Activated CD4-positive, alpha-beta T cell treated with anti-CD3 and anti-CD28 coated beads for 36 hours (primary cell): ENCODE measurements at places on chromosomes 4 and X.

- DNase-seq, result peak; percentile 16
These were observed 335.1 kb downstream of the ANK2 start for GRCh38 chr4:113384600-113384999.

DNA sequence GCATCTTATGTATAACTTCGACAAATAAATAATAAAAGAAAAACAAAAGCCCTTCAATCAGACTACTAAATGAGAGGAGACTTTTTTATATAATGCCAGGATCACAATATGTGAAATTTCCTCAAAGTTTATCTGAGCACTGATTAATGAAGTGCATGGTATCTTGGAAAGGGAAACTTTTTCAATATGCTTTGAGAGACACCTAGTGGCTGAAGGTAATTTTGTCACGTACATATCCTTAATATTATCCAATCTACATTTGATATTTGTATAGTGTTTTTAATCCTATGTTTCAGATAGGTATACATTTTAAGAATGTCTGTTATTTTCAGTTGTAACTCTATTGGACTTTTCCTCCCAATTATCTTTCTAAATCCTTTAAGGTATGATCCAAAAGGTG lies 146.8 kb downstream of the KLHL4 start:
- no peak for DNase-seq

DNA sequence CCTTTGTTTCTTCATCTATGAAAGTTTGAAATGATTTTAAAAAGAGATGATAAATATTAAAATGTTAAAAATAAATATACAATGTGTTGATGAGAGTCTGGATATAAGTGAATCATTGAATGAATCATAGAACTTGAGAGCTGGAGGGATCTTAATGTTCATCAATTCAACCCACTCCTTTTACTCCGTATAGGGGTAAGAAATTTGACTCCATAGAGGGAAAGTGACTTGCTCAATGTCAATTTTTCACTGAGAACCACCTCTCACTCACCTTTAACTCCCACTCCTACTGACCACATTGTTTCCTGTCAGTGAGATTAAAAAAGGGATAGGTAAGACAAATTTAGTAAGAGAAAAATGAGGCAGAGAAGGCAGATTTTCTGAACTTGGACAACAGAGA lies 557.2 kb upstream of the GRIA3 start:
- DNase-seq, result no peak

GRCh38 chrX:7390441-7390840 lies 242.5 kb upstream of the PUDP start:
- DNase-seq, result no peak

DNA sequence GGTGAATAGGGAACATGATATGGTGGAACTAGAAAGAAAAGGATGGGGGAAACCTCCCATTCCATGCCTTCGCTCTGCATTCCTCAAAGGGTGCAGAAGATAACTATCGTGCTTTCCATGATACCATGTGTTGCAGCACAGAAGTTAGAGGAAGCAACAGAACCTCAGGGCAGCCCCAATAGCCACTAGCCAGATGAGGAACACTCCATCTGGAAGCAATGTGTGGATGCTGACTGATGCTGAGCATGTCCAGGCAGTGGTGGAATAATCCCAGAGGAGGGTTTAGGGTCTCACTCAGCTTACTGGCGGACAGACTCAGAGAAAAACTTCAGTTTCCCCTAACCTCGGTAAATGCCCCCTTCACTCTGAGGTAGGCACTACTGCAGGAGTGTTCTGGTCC lies 7.5 kb downstream of the SMIM10 start:
- DNase-seq, result no peak

GRCh38 chr4:184438375-184438774 lies 36.0 kb downstream of the IRF2 start:
- DNase-seq, result no peak

GRCh38 chrX:104306180-104306579 lies 51.4 kb upstream of the ESX1 start:
- DNase-seq, result no peak

- peak; percentile 32 for DNase-seq
These were observed 24.4 kb downstream of the UCHL1 start for GRCh38 chr4:41281038-41281634.

DNA sequence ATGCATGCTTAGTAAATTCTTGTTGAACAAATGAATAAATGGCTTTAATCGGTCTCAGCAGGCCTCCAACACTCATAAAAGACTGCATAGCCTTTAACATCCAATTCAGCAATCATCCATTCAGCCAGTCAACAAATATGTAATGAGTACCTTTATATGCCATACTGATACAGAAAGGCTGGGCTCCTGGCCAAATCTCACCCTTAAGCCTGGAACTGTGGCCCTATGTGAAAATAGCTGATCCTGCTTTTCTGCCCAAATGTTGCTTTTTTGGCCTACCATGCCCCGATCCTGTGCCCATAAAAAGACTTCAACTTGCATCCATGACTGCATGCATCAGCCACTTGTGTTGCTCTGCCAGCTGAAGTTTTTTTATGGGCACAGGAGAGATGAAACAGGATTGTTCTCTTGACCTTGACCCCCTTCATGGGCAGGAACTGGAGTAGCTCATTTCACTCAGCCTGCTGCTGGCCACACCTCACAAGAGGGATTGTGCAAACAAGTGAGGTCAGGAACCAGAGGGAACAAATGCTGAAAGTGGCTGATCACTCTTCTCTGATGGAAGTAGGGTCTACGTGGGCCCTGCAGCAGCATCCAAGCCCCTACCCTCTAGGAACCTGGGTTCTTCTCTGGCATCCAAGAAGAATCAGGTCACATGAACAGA lies 75.6 kb downstream of the NPY1R start:
- DNase-seq, result no peak

DNA sequence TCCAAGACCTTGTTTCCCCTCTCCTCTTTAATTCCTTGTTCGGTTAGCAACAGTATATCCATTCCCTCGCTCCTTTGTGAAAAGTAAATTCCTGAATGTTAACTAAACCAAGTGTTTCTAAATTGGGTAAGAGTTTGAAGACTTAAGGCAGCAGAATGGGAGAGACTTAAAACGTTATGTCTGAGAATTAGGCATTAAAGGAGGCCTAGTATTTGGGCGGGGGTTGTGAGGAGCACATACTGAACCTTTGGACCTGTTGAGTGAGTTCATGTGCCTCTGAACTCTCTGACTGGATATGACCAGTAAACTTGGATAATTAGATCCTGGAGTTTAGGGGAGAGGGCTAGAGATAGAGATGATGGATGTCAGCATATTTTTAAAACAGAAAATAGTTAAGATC lies 1.2 kb downstream of the MSMO1 start:
- DNase-seq, result no peak

GRCh38 chr4:165112368-165113121 lies at the start of gene TMEM192:
Gene TMEM192 (minus strand): TSS chr4:165112860. CDS start chr4:165112773, 87 bp downstream.
- DNase-seq, result peak; percentile 95

DNA sequence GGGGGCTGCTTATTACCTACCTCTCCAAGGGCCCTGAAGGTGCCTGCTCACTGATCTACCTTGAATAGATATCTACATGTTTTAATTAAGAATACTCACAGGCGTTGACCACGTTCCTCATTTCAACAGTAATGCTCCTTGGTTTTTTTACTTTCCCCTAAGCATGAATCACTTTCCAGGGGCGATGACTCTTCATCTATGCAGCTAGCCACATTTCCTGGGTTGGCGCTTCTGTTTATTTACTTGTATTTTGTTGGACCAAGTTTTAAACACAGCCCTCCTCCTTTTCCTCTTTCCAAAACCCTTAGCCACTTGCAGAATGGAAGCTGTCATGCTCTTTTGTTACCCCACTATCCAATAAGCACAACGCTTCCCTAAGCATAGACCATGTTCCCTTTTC lies 50.8 kb downstream of the CBLL2 start:
- DNase-seq, result no peak

- DNase-seq, result no peak
These were observed 3.0 kb downstream of the ATP8A1 start for GRCh38 chr4:42653626-42654560.

- DNase-seq, result no peak
These were observed 99.9 kb downstream of the AREG start for GRCh38 chr4:74544655-74545361.

DNA sequence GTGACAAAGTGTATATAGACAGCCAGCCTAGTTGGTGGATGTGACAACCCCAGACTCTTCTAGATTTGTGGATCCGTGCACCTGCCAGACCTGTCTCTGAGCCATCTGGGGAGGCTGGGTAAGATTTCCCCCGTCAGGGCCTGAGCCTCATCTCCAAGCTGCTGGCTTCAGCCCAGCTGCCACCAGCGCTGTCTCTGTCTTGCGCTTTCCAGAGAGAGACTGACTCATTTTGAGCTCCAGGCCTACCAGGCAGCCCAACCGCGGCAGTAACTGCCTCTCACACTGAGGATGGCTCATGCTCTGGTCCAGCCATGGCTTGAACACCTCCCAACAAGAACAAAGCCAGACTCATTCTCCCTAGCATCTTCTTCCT lies 26.4 kb downstream of the NOP14 start:
- DNase-seq, result peak; percentile 85

DNA sequence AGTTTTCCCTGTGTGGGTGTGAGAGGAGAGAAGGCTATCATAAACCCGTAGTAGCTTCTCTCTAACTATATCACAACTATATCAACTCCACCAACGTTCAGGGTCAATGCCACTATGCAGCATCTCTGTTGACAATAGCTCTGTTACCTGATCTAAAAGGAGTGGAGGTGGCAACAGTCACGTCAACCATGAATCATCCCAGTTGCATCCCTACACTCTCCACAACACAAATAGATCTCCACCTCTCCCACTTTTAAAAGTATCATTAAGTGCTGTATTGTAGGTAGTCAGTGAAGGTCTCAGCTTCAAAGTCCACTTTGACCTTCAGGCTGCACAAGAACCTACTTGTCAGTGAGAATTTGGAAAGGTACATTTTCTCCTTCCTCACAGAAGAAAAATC lies 600.5 kb upstream of the GRIA3 start:
- no peak for DNase-seq

DNA sequence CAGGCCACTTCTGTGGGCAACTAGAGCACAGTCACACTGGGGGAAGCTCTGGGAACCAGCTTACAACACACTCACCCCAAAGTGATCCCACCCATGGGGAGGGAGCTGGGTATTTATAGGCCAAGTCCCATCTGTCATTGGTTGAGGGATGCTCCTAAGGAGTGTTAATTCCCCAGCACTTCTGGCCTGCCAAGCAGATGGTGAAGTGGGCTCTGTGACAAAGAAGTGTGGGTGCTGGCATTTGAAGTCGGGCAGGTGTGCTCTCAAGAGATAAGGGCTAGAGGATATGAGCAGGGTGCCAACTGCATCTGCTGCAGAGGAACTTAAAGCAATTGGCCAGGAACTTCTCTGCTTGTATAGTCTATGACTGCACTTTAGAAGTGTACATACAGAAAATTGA lies 30.9 kb downstream of the PTCHD1 start:
- no peak for DNase-seq

- DNase-seq, result no peak
These were observed 147.5 kb downstream of the FBXO8 start for GRCh38 chr4:174135936-174136406.

DNA sequence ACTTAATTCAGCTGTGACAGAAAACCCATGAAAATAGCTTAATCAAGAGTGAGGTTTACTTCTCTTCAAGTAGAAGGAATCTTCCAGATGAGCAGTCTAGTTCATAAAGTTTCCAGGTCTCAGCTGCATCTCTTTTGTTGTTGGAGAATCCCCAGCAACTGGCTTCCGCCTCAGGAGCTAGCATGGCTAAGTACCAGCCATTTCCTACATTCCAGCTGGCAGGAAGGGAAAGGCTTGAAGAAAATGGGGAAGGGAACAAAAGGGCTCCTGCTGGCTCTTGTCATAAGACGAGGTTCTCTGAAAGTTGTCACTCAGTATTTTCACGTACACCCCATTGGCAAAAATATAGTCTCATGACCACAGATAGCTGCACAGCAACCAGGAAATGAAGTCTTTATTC lies 27.3 kb upstream of the TRIM2 start:
- DNase-seq, result no peak

GRCh38 chrX:154010330-154011087 lies 9.2 kb downstream of the IRAK1 start:
- no peak for DNase-seq

GRCh38 chrX:16843208-16843909 lies 26.8 kb downstream of the RBBP7 start:
- no peak for DNase-seq

GRCh38 chr4:23134331-23134730 lies 441.6 kb downstream of the GBA3 start:
- no peak for DNase-seq

- DNase-seq, result peak; percentile 28
These were observed 3.5 kb downstream of the CNOT6L start for GRCh38 chr4:77815636-77816035.

GRCh38 chrX:79412972-79413371 lies 45.8 kb upstream of the ITM2A start:
- DNase-seq, result no peak

- DNase-seq, result no peak
These were observed 2043.8 kb downstream of the ARAP2 start for GRCh38 chr4:34200535-34200934.

DNA sequence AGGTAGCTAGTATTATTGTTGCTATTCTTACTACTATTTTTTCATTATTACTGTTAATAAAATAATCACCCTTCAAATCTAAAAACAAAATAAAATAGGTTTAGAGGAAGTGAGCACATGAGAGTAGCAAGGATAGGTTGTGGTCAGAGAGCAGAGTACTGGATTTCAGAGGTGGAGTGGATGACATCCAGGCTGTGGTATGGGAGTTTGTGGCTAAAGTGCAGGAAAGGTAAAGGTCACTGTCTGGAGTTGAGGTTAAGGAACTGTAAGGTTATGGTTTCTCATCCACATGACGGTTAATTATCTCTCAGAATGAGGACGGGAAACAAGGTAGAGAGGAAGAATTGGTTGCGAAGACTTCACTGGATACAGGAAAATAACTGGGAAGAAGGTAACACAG lies 27.7 kb downstream of the STEEP1 start:
- no peak for DNase-seq

- no peak for DNase-seq
These were observed 3.5 kb upstream of the ARHGEF6 start for GRCh38 chrX:136784231-136784630.

DNA sequence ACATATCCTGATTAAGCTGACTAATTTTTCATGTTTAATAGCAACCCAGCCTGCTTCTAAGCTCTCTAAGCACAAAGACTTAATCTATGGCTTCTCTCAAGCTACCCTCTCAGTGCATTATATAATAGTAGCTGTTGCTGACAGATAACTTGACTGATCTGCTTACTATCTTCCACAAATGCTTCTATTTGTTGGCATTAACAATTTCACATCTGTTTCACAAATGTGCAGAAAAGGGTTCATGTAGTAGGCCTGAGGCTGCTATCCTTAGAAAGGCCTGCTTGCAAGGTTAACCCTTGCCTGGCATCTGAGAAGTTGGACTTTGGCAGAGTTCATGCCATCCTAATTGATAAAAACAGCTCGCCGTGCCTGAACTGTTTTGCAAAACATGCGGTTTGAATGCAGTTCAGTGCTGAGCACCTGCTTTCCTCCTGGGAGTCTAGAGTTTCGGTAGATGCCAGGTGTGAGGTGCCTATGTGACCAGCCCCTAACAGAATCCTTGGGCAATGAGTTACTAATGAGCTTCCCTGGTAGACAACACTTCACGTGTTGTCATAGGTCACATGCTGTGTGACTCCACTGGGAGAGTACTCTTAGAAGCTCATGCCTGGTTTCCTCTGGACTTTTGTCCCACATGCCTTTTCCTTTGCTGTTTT lies 68.4 kb downstream of the NSG1 start:
- DNase-seq, result no peak
